ENCODE measurements at places on chromosomes 2 and 18.
A peak's percentile ranks its signal among the peaks of the same experiment; 100 is the strongest.

- ATAC-seq: no peak
Measured at GRCh38 chr2:109474319-109474825, 139.4 kb downstream of the SEPTIN10 start.

GRCh38 chr18:24868760-24869237, 408.4 kb downstream of the HRH4 start:
- no peak for ATAC-seq

- ATAC-seq: no peak
Measured at GRCh38 chr2:20994130-20994529, 49.7 kb downstream of the APOB start.

DNA sequence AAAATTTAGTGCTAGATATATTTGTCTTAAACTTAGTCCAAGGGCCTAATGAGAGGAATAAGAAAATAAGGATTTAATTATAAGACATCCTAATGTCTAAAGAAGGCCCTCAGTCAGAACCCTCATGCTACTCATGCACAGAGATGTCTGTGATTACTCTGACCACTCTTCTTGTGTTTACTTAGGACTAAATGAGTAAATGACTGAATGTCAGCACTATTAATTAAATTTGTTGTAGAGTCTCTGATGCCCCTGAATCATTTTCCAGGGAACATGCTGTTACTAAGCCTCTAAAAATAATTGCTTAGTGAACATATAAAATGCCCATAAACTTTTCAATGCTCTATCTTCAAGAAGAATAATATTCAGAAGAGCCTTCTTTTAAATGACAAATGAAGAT, 32.4 kb downstream of the GULP1 start:
- ATAC-seq: no peak

GRCh38 chr2:7665880-7666279, 748.7 kb downstream of the RNF144A start:
- no peak for ATAC-seq

- no peak for ATAC-seq
Measured at GRCh38 chr2:175677880-175678279, 324.2 kb downstream of the LNPK start.

GRCh38 chr2:21930226-21930625, 806.5 kb downstream of the TDRD15 start:
- no peak for ATAC-seq

- ATAC-seq: no peak
Measured at GRCh38 chr18:31776093-31776492, 15.4 kb upstream of the SLC25A52 start.

- ATAC-seq: no peak
Measured at GRCh38 chr2:204920776-204921175, 375.5 kb downstream of the PARD3B start.

- ATAC-seq: no peak
Measured at GRCh38 chr18:70397259-70397925, 108.5 kb downstream of the SOCS6 start.

DNA sequence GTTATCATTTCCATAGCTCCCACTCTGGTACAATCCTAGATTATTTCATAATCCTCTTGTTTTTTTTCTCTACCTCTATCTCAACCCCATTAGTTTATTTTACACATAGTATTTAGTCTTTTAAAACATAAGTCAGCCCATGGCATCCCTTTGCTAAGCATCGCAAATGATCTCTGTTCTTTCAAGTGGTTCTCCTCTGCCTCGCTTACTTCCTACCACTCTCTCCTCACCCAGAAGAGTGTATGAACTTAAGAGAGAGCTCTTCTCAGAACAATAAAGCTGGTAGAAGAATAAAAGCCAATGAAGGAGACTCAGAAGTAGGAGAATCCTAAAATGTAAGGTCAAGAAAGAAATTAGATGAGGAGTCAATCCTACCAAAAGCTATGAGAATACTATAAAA, 12.2 kb upstream of the ITPRID2 start:
- no peak for ATAC-seq

GRCh38 chr18:45733535-45733934, 9.6 kb downstream of the SLC14A1 start:
- no peak for ATAC-seq

GRCh38 chr18:61882296-61883004, 10.4 kb downstream of the RNF152 start:
- no peak for ATAC-seq

DNA sequence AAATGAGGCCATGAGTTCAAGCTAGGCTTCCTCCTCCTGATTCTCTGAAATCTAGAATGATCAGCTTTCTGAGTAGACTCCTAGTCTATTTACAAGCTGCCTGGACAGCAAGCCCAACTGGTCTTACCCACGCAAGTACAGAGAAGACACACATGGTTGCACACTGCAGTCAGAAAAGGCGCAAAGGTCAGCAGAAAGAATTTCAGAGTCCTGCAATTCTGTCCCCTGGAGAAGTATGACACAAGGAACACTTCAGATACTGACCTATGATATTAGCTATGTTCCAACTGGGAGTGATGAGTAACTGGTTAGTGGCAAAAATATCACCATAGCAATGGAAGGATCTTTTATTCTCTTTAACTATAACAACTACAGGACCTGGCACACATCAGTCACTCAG, 336.1 kb upstream of the PKDCC start:
- no peak for ATAC-seq

DNA sequence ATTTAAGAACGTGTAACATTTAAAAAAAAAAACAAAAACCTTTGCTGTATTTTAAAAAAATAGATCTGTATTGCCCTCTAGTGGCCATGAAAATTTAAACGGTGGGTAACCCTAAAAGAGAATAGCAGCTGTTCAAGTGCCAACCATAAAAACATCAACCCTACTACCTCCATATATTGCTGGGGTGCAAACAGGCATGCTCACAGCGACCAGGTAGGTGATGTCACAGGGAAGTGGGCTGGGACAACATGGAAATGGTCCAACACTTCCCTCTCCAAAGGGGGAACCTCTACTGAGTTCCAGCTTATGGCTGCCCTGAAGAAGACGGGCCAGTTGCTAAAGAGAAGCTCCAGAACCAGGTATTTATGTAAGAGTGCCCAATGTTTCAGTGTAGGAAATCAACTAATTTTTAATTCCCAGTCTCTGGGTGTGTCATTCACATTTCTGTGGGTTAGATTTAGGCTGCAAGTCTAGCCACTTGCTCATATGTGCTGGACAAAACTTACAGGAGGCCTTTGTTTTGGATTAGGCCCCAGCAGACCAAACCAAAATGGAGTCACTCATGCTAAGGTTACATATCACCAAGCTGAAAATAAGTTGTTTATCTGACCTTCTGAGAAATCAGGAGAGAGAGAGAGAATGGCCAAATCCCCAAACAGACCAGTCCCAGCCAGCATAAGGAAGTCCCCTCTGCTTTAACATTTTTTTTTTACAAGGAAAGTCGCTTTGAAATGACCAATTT, 54.5 kb downstream of the SKA1 start:
- ATAC-seq: no peak

DNA sequence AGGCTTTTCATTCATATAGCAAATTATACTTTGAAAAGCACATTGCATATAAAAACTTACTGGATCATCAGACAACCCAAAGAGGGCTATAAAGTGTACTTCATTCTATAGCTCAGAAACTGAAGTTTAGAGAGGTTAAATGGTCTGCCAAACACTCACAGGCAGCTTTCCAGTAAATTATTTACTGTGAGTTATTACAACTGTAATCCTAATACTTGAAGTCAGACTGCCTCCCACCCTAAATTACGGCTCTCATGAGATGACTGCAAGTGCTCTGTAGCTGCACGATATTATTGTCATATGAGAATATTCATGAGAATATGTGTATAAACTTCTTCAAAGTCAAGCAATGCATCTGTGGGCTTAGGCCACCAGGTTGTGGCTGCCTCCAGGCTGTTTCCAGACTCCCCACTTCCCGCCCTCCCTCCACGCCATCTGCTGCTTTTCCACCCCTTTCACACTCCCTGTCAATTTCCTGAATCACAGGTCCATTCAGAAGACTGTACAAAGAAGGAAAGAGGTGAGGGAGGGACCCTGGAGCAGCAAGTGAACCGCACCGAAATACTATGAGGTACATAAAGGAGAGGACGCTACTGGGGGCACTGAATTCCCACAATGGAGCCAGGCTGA, 111.1 kb upstream of the SPOPL start:
- no peak for ATAC-seq

GRCh38 chr2:105617631-105618350, 126.9 kb upstream of the NCK2 start:
- ATAC-seq: no peak

DNA sequence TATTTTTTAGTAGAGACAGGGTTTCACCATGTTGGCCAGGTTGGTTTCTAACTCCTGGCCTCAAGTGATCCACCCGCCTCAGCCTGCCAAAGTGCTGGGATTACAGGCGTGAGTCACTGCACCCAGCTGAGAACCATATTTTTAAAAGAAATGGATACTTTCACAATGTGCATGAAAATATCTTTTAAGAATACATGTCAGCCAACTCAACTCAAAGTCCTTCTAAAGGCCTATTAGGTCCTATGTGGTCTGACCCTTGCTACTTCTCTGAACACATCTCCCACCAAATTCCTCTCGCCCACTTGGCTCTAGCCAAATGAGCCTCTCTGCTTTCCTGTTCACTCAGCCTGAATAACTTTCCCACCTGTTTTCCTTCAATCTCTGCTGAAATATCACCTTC, 119.6 kb downstream of the MTX2 start:
- ATAC-seq: no peak

GRCh38 chr18:58438161-58438957, 190.5 kb downstream of the ALPK2 start:
- peak; percentile 69 for ATAC-seq

GRCh38 chr2:76413436-76413835, 702.7 kb upstream of the GCFC2 start:
- no peak for ATAC-seq

DNA sequence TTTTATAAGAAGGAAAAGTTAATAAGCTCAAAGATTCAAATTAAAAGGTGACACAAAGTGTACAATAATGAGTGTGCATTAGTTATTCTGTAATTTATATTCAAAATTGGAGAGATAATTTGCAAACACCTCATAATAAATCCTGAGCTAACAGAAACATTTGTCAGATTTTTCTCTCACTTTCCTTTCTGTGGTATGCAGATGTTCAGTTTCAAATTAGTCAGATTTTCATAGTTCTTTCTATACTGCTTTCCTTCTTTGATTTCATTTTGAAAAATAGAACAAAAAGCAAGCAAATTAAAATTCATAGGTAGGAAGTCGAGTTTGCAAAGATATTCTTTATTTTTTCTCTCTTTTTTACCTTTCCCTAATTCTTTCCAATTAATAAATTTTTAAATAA, 1420.1 kb upstream of the NXPH2 start:
- no peak for ATAC-seq

- no peak for ATAC-seq
Measured at GRCh38 chr2:224062481-224063297, 23.6 kb upstream of the SERPINE2 start.

DNA sequence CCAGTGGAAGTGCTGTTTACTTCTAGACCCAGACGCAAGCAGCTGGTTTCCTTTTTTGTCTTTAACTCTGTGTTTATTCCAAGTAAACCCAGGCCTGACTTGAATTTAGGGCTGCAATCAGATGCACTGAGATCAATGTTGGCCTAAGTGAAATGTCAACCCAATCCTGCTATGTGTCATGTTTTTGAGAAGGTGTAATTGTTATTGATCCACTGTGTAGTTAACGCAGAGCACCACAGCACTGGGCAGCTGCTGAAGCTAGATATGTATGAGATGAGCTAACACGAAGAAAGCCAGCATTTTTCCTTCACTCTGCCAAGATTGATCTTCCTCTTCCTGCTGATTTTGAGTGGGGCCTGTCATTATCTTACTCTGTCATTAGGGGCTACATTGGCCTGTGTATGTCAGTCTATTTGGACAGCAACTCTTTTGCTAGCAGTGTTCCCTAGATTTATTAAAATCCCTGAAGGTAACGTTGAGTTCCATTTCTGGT, 18.9 kb upstream of the DLX1 start:
- no peak for ATAC-seq

Data from activated CD4-positive, CD25-positive, alpha-beta regulatory T cell treated with anti-CD3 and anti-CD28 coated beads, Interleukin-2, amount 50 U/mL, for 24 hours (primary cell).